ENCODE measurements at places on chromosomes 16 and 17. TPM values are rescaled to one million over a fixed set of nuclear protein-coding genes. Genes with fewer than 3 reads are reported as not detected.

Gene ZMYND15
- 0.11 TPM for total RNA-seq

Gene RPTOR
- total RNA-seq = 18.8 TPM

Gene KSR1
- 9.5 TPM for total RNA-seq

Gene CACNG3
- not detected for total RNA-seq

Gene HP
- total RNA-seq = 21.2 TPM

Gene NSMCE1
- total RNA-seq = 35.8 TPM

Gene RGS9
- 2.8 TPM for total RNA-seq

Gene BCL6B
- total RNA-seq = 14.0 TPM

Gene COX6A2
- total RNA-seq = 1,434 TPM

Gene FOXN1
- total RNA-seq = not detected

Gene SLC5A11
- not detected for total RNA-seq

Gene WNT9B
- not detected for total RNA-seq

Gene ARHGAP44
- 8.6 TPM for total RNA-seq

Gene FZD2
- 3.4 TPM for total RNA-seq

All from Right ventricle myocardium inferior (tissue), 1 donor.